H4 (cell line): ENCODE measurements at places on chromosomes 16 and 17.

- no peak for DNase-seq
Observed at GRCh38 chr17:37280841-37281240, 94.9 kb upstream of the C17orf78 start.

- DNase-seq, result no peak
Observed at GRCh38 chr16:15518381-15519351, 84.3 kb downstream of the BMERB1 start.

DNA sequence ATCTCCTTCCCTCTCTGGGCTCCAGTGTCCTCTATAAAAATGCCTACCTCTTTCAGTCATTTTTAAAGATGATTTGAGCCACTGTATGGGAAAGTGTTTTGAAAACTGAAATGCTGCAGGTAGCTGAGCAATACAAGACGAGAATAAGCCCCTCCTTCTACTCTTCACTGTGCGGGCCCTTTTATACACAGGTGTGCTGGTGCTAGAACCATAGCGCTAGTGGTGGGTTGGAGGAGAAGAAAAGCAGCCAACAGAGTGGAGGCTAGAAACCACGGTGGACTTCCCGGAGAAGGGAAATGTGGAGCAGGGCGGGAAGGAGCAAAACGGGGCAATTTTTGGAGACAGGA lies 58.2 kb upstream of the DLX4 start:
- no peak for DNase-seq

GRCh38 chr17:27520491-27521185 lies 64.4 kb downstream of the KSR1 start:
- no peak for DNase-seq

DNA sequence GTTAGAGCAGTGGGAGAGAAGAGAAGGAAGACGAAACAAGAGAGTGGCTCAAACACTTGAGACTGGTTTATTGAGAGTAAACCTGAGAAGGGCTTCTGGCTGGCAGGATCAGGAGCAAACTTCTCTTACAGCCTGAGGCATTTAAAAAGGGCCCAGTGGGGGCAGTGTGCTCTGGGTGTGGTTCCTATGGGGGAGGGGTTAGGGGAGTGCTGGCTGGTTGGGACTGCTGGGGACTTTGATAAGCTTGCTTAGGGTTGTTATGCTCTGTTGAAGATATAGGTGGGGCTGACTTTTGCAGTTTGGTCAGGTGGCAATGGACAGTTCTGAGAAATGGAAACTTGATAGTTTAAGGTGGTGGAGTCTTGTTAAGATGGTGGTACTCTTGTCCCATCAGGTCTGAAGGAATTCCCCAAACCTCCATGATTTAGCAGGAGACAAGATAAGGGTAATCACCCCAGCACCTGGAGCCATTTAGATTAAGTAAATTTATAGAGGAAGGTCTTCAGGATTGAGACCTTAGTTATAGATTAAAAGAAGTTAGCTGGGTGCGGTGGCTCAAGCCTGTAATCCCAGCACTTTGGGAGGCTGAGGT lies 79.3 kb downstream of the EMP2 start:
- DNase-seq, result no peak

- DNase-seq, result peak; percentile 77
Observed at GRCh38 chr16:17397499-17397891, 73.3 kb downstream of the XYLT1 start.

DNA sequence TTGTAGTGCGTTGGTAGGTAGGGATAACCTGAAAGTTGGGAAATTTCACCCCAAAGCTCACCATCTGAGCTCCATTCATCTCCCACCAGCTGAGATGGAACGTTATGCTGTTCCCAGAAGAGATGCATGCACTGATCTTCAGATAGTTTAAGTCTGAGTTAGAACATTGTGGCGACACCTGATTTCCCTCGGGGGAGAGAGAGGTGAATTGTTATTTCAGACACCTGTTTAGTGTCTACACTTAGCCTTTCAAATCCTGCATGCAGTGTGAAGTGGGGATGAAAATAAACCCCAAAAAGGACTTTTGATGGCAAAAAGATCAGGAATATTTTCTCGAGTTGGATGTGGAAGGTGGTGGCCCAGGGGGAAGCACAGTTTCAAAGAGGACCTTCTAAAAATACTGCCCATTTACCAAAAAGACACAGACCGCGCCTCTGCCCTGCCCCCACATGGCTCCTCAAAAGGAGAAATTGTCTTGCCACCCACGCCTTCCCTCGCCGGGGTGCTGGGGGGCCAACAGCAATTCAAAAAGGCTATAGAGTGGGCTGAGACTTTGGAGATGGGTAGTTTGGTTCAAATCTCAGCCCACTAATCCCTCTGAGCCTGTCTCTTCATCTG lies 11.4 kb downstream of the CIITA start:
- no peak for DNase-seq

DNA sequence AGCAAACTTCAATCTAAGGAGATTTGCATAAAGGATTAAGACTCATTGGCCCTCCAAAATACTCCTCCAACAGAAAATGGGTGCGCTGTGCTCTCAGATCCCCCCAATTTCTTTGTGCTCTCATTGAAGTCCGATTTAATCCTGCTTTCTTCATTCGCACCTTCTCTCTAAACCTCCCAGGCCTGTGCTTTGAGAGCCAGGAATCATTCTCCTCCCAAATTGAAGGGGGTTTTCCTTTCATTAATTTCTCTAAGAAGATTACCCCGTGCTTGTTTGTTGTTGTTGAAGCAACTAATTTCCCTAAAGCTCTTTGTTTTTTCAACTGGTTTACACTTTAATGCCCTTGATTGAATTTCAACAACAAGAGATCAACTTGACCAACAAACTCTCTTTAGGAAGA lies 304.2 kb upstream of the IRX3 start:
- no peak for DNase-seq

- no peak for DNase-seq
Observed at GRCh38 chr16:89721546-89722391, 432 bp downstream of the ZNF276 start.

DNA sequence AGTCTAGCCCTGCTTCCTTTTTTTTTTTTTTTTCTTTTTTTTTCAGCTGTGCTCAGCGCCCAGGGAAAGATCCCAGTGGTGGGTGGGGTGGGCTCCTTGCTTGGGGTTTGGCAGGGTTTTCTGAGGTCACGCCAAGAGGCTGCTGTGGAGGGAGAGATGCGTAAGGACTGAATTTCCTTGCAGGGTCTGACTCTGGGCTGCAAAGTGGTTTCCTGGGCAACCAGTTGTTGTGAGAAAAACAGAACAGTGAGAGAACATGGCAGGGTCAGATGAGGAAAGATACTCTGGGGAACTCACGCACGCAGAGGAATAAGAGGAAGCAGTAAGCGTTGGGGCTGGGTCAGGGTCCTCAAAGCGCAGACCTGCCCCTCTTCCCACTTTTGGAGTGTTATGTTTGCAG lies 119.5 kb downstream of the IRF8 start:
- no peak for DNase-seq

DNA sequence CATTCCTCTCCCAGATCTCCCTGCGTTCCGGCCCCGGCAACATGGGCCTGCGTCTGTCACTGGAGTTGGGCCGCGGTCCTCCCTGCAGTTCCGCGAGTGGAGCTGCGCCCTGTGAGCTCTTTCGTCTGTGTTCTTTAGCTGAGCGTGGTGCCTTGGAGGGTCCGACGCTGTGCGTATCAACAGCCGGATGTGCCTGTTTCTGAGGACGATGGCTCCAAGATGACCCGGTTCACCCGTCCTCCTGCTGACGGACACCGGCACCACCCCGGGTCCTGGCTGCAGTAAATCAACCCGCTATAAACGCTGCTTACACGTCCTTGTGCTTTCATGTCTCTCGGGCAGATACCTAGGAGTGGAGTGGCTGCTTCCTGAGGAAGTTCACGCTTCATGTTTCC lies 44.8 kb upstream of the GNG13 start:
- no peak for DNase-seq

GRCh38 chr17:72385475-72385874 lies 264.7 kb downstream of the SOX9 start:
- no peak for DNase-seq

GRCh38 chr17:74240618-74241205 lies 27.3 kb downstream of the TTYH2 start:
- DNase-seq, result no peak

- DNase-seq, result no peak
Observed at GRCh38 chr17:43603321-43603720, 57.2 kb upstream of the ETV4 start.

DNA sequence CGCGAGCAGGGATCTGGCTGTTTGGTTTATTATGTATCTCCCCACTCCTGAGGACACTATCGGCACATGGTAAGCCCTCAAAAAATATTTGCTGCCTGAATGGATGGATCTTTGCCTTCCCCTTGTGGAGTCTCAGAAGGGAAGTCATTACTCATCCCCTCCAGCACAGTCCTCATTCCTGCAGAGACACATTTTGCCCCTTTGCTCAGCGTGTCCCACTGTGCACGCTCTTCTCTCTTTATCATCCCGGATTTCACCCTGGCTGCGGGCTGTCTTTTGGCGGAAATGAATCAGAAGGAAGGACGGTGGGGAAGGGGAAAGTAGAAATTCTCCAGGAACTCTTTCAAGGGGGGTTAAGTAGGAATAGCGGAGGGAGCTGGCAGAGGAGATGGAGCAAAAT lies 125.2 kb upstream of the CDC42EP4 start:
- DNase-seq, result no peak

DNA sequence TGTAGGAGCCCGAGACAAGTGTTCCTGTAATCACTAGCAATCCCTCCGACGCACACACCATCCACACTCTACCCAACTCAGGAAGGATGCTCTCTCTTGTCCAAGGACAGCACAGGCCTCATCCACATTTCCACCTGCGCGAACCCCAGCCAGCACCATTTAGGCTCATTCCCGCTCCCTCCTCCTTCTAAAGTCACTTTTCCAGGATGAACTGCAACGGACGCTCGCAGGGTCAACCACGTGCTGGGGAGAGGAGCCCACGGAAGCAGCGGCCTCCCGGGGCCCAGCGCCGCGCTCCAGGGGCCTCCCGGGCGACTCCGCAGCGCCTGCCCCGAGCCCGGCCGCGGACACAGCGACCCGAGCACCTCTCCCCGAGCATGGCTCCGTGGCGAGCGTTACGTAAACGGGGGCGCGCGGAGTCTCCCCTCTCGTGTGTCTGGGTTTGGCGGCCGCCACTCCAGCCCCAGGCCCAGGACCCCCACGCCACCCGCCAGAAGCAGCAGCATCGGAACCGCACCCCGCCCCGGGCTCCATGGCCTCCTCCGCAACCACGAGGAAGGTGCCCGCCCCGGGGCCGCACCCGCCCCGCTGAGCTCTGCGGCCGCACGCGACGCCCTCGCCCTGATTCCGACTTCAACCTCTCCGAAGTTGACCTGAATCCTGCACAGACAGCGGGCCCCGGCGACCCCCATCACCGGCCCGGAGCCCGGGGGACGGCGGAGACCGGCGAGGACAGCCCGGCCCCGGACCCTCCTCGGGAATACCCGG lies 668 bp downstream of the USP36 start:
- DNase-seq, result no peak

GRCh38 chr17:80577876-80578570 lies 33.4 kb downstream of the RPTOR start:
- no peak for DNase-seq

DNA sequence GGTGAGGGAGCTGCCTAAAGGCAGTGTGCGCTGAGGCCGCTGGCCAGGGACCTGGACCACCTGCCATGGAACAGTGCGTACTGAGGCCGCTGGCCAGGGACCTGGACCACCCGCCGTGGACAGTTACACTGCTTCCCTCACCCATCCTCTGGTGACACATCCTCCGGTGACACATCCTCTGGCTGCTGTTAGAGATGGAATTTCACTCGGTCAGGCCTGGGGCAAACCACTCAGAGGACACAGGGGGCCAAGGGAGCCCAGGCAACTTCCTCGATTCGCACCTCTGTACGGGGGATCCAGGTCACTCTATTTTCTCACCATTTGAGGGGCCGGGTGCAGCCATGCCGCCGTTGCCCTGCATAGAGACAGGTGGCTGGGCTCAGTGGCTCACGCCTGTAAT lies 32.4 kb upstream of the RPTOR start:
- DNase-seq, result no peak

GRCh38 chr17:34360601-34361270 lies 2.3 kb downstream of the CCL1 start:
- DNase-seq, result no peak

GRCh38 chr17:19533718-19534561 lies at the start of gene SLC47A1:
TSS of gene SLC47A1 (plus strand) at chr17:19533854. CDS start at chr17:19533940, 86 bp downstream.
- DNase-seq, result no peak

DNA sequence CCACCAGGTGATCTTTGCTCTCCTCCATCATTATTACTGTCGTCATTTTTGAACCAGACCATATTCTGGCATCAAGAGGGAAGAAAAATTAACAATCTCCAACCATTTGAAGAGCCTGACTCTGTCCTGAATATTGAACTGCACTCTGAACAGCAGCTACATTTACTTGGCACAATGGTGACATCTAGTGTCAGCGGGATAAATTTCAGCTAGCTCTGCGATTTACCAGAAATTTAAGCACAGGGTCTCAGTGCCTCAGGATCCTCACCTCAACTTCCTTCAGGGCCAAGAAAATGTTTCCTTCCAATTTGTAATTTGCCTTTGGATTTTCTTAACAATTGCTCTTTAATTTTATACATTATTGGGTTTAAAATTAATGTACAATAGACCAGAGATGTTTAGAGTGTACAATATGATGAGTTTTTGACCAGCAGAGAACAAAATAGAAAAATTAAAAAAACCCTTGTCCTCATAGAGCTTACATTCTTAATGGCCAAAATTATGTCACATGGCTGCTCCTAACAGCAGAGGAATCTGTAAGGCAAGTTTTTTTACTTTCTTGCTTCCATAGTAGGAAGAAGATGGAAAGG lies 10.7 kb upstream of the ZNF19 start:
- peak; percentile 48 for DNase-seq

- peak; percentile 9 for DNase-seq
Observed at GRCh38 chr16:54066451-54067105, 220.0 kb downstream of the IRX3 start.

- no peak for DNase-seq
Observed at GRCh38 chr16:7304279-7304678, 28.4 kb upstream of the RBFOX1 start.

DNA sequence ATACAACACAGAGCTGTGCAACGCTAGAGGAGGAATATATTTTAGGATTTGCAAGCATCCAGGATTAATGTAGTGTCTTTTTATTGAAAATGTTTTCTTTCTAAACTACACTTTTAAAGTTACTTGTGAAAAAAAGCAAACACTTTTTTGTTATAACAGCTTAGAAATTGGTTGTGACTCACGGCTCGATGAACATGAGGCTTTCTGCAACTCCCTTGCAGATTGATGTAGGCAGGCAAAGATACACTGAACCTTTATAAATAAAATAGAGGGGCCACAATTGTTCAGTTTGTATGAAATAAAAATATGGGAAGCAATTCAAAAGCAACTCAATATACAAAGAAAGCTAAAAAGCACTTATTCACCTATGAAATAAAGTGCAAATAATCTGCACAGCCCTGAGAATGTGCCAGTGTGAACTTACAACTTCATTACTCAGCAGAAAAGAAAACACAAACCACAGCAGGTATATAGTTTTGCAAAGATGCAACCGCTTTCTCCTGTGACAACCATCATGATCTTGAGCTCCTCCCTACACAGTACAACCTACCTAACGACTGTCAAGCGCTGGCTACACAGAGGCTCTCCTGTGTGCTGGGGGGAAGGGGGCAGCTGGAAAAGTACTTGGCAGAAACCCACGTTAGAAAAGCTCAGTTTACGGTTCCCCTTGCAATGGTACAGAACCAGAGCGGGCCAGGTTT lies 948 bp downstream of the LUC7L start:
- no peak for DNase-seq

- DNase-seq, result no peak
Observed at GRCh38 chr16:86277221-86277620, 233.1 kb upstream of the FOXF1 start.
